ENCODE measurements at places on chromosomes 12 and 14. TPM values are rescaled to one million over a fixed set of nuclear protein-coding genes. Genes with fewer than 3 reads are reported as not detected.

DNA sequence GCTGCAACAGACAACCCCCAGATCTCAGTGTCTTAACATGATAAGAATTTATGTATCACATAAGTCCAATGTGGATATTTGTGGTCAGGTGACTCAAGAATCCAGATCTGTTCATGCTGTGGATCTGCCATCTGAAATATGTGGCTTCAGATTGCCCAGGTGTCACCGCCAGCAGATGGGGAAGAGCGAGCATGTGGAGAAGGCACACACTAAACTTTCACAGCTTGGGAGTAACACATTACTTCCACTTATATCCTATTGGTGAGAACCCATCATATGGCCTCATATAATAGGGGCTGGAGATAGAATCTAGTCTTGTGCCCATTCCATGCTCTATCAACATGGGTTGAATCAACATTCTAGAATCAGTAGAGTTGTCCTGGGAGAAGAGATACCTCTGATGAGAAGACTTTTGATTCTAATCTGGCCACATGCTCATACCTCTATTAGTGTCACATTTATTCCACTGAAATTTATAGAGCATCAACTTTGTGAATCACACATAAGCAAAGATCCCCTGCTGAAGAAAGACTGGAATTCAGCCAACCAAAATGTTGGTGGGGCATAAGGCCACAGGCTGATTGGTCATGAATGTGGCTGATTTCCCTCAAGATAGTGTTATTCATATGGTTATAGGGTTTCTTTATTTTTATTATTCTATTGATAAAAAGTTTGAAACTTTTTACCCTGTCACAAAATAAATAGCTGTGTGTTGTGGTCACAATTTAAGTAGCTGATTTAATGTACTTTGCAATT, 6.0 kb upstream of the CALCOCO1 start:
- no peak overlapping the region for H3K4me3 ChIP-seq
- H3K36me3 ChIP-seq = no peaks in the 10 kb centered on the region
- no peak overlapping the region for H3K27ac ChIP-seq
- H3K4me1 ChIP-seq = peaks cover 16% of the 10 kb centered on the region

GRCh38 chr14:41605550-41606281, 960 bp upstream of the LRFN5 start:
- peaks cover 23% of the 10 kb centered on the region for H3K27me3 ChIP-seq
- H3K27ac ChIP-seq = no peak overlapping the region
- H3K4me3 ChIP-seq = no peak overlapping the region

- H3K27me3 ChIP-seq = no peaks in the 10 kb centered on the region
- 0 out of 2 replicates have a peak, but pooled peaks cover 8% of the 10 kb centered on the region for H3K36me3 ChIP-seq
- DNase-seq = no peak
- no peak overlapping the region for H3K4me3 ChIP-seq
- peaks cover 17% of the 10 kb centered on the region for H3K4me1 ChIP-seq
These were observed 186.2 kb downstream of the SYNE2 start for GRCh38 chr14:64038841-64039542.

DNA sequence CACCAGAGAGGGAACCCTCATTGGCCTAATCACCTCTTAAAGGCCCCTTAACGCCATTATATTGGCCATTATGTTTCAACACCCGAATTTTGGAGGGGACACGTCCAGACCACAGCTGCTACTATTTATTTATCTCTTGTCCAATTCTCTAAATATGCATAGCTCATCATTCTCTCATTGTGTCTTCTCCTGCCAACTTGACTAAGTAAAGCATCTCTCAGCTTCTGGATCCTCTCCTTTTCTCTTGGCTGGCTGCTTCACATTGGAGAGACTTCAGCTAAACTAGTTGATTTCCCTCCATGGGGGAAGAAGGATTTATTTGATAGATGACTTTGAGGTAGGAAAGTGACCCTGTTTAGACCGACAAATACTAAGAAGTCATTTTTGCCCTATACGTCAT, 120.4 kb upstream of the KRR1 start:
- H3K27ac ChIP-seq = no peak overlapping the region
- H3K36me3 ChIP-seq = peaks cover 5% of the 10 kb centered on the region
- no peak for DNase-seq
- H3K4me3 ChIP-seq = no peak overlapping the region

Gene ARHGAP9
- total RNA-seq = 0.45 TPM

Gene PRR4
- total RNA-seq = 2.9 TPM

Gene TPPP2
- not detected for total RNA-seq
